ENCODE measurements at places on chromosomes 3 and 15. TPM values are rescaled to one million over a fixed set of nuclear protein-coding genes. Genes with fewer than 3 reads are reported as not detected.

The ANKUB1 gene
- total RNA-seq, result not detected

The GOLGA8Q gene
- 1.6 TPM for total RNA-seq

The SH3GL3 gene
- total RNA-seq, result not detected

The CIP2A gene
- 2.5 TPM for total RNA-seq

The EPHA6 gene
- 2.4 TPM for total RNA-seq

The CPNE9 gene
- 0.37 TPM for total RNA-seq

The ZDHHC23 gene
- total RNA-seq, result 7.7 TPM

The MGLL gene
- 193 TPM for total RNA-seq

The GMNC gene
- total RNA-seq, result 0.26 TPM

The PYGO1 gene
- total RNA-seq, result 7.7 TPM

The ZCWPW2 gene
- 1.4 TPM for total RNA-seq

The PLSCR4 gene
- 47.3 TPM for total RNA-seq

The MON1A gene
- total RNA-seq, result 9.7 TPM

The AADACL2 gene
- 0.14 TPM for total RNA-seq

The EPHA3 gene
- 15.3 TPM for total RNA-seq

The EBLN2 gene
- total RNA-seq, result 3.0 TPM

The PHLDB2 gene
- total RNA-seq, result 36.4 TPM

The ERICH6 gene
- total RNA-seq, result 0.09 TPM

The SPATA12 gene
- 0.43 TPM for total RNA-seq

The KBTBD13 gene
- total RNA-seq, result not detected

The RBPMS2 gene
- 41.3 TPM for total RNA-seq

The ITGA11 gene
- total RNA-seq, result 2.6 TPM

The TMEM108 gene
- total RNA-seq, result 0.95 TPM

The TLR9 gene
- total RNA-seq, result 1.4 TPM

The SCN10A gene
- total RNA-seq, result not detected

The PGBD4 gene
- total RNA-seq, result 1.2 TPM

The RLBP1 gene
- total RNA-seq, result not detected

The SLC28A1 gene
- total RNA-seq, result 2.6 TPM

The DZIP3 gene
- total RNA-seq, result 11.5 TPM

The ECE2 gene
- 0.14 TPM for total RNA-seq

The GOLGA8O gene
- 1.4 TPM for total RNA-seq

The IL16 gene
- 16.5 TPM for total RNA-seq

The TTC14 gene
- total RNA-seq, result 47.9 TPM

The CAMP gene
- not detected for total RNA-seq

The SCN5A gene
- total RNA-seq, result 0.20 TPM

The GOLGA8G gene
- total RNA-seq, result not detected

The LRRC3B gene
- total RNA-seq, result 0.37 TPM

The DMXL2 gene
- 25.8 TPM for total RNA-seq

The ISLR2 gene
- total RNA-seq, result 1.8 TPM
